ENCODE measurements at places on chromosomes 12 and 14.

DNA sequence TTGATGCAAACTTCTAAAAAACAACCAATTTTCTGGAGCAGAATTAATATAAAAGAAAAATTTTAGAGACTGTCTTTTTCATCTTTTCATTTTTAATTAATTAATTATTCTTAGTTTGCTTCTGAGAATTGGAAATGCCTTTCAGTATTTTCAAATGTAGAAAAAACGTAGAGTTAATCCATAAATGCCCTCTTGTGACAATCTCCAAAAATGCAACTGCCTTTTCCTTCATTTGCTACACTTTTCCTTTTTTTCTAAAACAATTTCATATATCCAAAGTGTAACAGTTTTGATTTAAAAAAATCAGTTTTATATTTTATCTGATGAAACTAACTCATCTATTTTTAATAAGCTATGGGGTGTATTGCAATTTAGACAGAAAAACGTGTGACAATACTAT, 409.3 kb downstream of the PRKD1 start:
- no peak for DNase-seq
- no peak overlapping the region for H3K4me3 ChIP-seq
- H3K36me3 ChIP-seq = no peaks in the 10 kb centered on the region
- H3K27ac ChIP-seq = no peak overlapping the region

- no peak overlapping the region for H3K4me3 ChIP-seq
- H3K4me1 ChIP-seq = no peaks in the 10 kb centered on the region
- H3K27ac ChIP-seq = no peak overlapping the region
- H3K36me3 ChIP-seq = no peaks in the 10 kb centered on the region
- DNase-seq = no peak
Observed at GRCh38 chr14:36617824-36618223, 35.4 kb upstream of the NKX2-8 start.

- no peak overlapping the region for H3K4me3 ChIP-seq
- H3K36me3 ChIP-seq = no peaks in the 10 kb centered on the region
- peak; percentile 82 for DNase-seq
Observed at GRCh38 chr14:101501858-101502615, 59.3 kb upstream of the DIO3 start.

GRCh38 chr12:53696285-53696654, 20.4 kb upstream of the ATP5MC2 start:
- H3K27ac ChIP-seq = no peak overlapping the region
- H3K4me3 ChIP-seq = peak overlapping the region; percentile 42
- no peaks in the 10 kb centered on the region for H3K36me3 ChIP-seq

DNA sequence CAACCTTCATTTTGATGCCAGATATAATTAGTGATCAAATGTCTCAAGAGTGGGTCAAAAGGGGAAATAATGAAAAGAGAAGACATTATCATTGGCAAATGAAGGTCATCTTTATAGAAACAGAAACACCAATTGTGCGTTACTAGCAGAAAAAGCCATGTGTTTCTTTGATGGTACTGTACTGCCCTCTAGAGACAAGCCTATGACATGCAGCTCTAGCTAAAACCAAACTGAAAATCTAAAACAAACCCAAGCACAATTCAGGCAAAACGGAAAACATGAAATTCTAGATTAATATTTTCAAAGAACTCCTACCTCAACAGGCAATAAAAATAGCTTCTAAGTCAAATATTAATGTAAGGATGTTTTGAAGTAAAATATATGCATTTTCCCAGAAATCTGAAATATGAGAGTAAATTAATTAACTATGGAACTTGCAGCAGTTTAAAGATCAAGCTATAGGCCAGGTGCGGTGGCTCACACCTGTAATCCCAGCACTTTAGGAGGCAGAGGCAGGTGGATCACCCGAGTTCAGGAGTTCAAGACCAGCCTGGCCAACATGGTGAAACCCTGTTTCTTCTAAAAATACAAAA, 115.4 kb downstream of the KLHL28 start:
- H3K4me3 ChIP-seq = no peak overlapping the region
- no peaks in the 10 kb centered on the region for H3K27me3 ChIP-seq
- DNase-seq = no peak
- H3K4me1 ChIP-seq = no peaks in the 10 kb centered on the region
- H3K27ac ChIP-seq = no peak overlapping the region
- no peaks in the 10 kb centered on the region for H3K36me3 ChIP-seq

DNA sequence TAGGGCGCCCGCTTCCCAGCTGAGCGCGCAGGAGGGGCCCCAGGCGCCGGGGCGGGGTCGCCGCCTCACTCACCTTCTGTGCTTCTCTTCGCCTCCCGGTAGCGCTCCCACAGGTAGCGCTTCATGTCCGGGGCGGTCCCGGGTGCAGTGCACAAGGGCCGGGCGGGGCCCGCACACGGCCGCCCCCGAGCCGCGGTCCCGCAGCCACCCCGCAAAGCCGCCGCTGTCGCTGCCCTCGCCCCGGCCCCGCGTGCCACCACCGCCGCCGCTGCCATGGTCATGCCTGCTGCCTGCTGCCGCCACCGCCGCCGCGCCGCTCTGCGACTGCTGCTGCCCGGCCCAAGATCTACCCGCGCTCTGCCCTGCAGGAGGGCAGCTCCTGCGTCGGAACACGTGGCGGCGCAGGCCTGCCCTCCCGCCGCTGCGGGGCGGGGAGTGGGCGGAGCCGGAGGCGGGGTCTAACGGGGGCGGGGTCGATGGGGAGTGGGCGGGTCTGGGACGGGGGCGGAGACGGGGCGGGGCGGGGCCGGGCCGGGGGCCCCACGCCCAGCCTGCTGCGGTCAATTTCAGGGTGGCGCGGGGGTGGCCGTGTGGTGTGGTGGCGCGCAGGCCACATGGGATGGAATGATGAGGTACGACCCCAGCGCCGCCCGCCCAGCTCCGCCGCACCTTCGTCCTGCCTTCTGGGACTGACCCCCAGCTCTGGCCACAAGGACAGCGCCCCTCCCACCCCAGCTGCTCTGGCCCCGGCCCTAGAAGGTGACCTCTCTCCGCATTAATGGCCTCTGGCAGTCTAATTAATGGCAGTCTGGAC, at the start of gene NT5DC3:
TSS of gene NT5DC3 (minus strand) at position 359 of the 814 bp plus-strand sequence. CDS start at position 281, 78 bp downstream.
- no peaks in the 10 kb centered on the region for H3K36me3 ChIP-seq
- H3K27me3 ChIP-seq = no peaks in the 10 kb centered on the region
- DNase-seq = peak; percentile 96
- H3K4me1 ChIP-seq = peaks cover 15% of the 10 kb centered on the region
- H3K4me3 ChIP-seq = peak within 1 kb of the TSS; percentile 86
- peak within 1 kb of the TSS; percentile 17 for H3K27ac ChIP-seq

- no peak overlapping the region for H3K4me3 ChIP-seq
- H3K27me3 ChIP-seq = no peaks in the 10 kb centered on the region
- H3K27ac ChIP-seq = peak overlapping the region; percentile 25
- H3K4me1 ChIP-seq = peaks cover 55% of the 10 kb centered on the region
Observed at GRCh38 chr12:75818863-75819262, 212.7 kb downstream of the PHLDA1 start.

Data from osteoblast (primary cell).